ENCODE measurements at places on chromosomes 16 and 17.

DNA sequence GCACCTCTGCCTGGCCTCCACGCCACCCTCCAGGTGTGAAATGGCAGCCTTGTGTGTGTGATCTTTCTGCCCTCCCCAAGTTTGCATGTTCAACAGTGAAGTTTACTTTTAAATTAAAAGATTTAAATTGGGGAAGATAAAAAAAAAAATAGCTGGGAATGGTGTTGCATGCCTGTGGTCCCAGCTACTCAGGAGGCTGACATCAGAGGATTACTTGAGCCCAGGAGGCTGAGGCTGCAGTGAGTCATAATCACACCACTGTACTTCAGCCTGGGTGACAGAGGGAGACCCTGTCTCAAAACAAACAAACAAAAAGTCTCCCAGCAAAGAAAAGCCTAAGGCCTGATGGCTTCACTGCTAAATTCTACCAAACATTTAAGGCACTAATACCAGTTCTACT lies 35.4 kb upstream of the RNF43 start:
- no peak for DNase-seq

GRCh38 chr16:86517033-86517432 lies 6.7 kb downstream of the FOXF1 start:
- DNase-seq: no peak

- peak; percentile 28 for DNase-seq
Observed at GRCh38 chr17:73643001-73643851, 1.0 kb downstream of the SDK2 start.

DNA sequence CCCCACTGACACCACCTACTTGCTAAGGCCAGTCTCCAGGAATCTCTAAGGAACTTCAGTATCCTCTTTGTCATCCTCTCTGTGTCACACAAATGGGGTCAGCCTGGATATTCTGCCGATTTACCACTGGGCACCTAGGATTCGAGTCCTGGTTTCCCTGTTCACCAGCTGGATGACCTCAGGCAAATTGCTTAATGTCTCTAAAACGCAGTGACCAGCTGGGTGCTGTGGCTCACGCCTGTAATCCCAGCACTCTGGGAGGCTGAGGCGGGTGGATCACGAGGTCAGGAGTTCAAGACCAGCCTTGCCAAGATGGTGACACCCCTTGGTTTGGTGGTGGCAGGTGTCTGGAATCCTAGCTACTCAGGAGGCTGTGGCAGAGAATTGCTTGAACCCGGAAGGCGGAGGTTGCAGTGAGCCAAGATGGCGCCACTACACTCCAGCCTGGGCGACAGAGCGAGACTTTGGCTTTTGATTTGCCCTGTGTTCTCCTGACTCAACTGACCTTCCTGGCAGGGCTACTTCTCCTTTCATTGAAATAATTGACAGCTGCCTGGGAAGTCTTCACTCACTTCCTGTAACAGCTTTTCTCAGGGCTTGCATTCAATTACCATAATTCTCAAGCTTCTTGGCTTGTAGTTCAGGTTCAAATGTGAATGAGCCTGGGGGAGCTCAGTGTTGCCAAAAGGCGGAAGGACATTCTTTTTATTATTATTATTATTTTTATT lies 15.4 kb downstream of the SYCE1L start:
- no peak for DNase-seq

GRCh38 chr16:19147126-19147525 lies 20.9 kb upstream of the SYT17 start:
- no peak for DNase-seq

DNA sequence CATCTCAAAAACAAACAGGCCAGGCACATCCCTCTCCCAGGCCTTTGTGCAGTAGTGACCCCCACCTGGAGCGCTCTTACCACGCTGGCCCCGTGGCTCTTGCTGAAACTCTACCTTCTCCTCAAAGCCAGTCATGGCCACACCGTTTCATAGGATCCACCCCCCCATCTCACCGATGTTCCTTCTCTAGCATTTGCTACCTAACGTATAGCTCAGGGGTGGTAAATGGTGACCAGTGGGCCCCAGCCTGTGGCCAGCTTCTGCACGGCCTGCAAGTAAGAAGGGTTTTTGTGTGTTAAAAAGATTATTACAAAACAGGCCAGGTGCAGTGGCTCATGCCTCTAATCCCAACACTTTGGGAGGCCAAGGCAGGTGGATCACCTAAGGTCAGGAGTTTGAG lies 43.8 kb downstream of the RMI2 start:
- DNase-seq: no peak

GRCh38 chr17:64554028-64554637 lies 47.4 kb downstream of the CEP95 start:
- no peak for DNase-seq

All from stimulated activated naive CD8-positive, alpha-beta T cell treated with anti-CD3 and anti-CD28 coated beads, Interleukin-15, amount 100 ng/mL, for 72 hours (primary cell).